ENCODE measurements at places on chromosomes 12 and 14. TPM values are rescaled to one million over a fixed set of nuclear protein-coding genes. Genes with fewer than 3 reads are reported as not detected.

AKAP5 gene
- 3.5 TPM for total RNA-seq

GRCh38 chr14:59566725-59567124 lies 9.9 kb downstream of the CCDC175 start:
- no peak for DNase-seq

DNA sequence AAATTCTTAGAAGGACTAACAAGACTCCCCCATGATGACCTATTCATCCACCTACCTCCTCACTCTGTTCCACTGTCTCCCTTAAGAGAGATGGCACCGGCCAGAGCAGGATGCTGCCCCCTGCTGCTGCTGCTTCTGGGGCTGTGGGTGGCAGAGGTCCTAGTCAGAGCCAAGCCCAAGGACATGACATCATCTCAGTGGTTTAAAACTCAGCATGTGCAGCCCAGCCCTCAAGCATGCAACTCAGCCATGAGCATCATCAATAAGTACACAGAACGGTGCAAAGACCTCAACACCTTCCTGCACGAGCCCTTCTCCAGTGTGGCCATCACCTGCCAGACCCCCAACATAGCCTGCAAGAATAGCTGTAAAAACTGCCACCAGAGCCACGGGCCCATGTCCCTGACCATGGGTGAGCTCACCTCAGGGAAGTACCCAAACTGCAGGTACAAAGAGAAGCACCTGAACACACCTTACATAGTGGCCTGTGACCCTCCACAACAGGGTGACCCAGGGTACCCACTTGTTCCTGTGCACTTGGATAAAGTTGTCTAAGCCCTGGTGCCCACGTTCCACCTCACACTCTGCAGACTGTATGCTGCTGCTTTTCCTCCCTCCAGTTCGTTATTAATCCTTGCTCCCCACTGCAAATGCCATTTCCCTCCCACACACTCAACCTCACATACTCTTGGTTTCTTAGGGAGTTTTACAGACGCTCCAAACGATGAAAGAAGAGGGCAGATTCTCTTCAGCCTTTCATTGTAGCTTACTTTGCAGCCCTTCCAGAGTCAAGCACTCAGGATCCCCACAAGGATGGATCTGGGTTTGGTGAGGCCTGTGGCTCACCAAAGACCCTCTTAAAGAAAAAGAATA lies at the start of gene RNASE8:
Gene RNASE8 (plus strand): TSS at position 20 of the 873 bp plus-strand sequence. CDS start 71 bp downstream, at position 91.
- no peak for DNase-seq

- DNase-seq = no peak
Observed at GRCh38 chr12:6202846-6203245, 2.6 kb downstream of the CD9 start.

KLHL33 gene
- total RNA-seq = not detected

Data from H1 (cell line).